Stomach (tissue), 19 donors: ENCODE measurements at places on chromosomes 3 and 15. TPM values are rescaled to one million over a fixed set of nuclear protein-coding genes. Genes with fewer than 3 reads are reported as not detected.

TMEM207 gene
- not detected for total RNA-seq

GOLGA6B gene
- total RNA-seq, result not detected

ERICH6 gene
- total RNA-seq, result not detected

KCNMB2 gene
- total RNA-seq, result not detected

PP2D1 gene
- total RNA-seq, result not detected

NEK10 gene
- total RNA-seq, result not detected

GOLGA8G gene
- total RNA-seq, result not detected

CDHR4 gene
- under 0.01 TPM for total RNA-seq

ITIH1 gene
- total RNA-seq, result not detected

RTP1 gene
- total RNA-seq, result not detected

CCR2 gene
- 0.37 TPM for total RNA-seq

CAMP gene
- not detected for total RNA-seq

WDR72 gene
- 0.55 TPM for total RNA-seq

CCR8 gene
- not detected for total RNA-seq

CHRFAM7A gene
- not detected for total RNA-seq

ATP13A4 gene
- 33.0 TPM for total RNA-seq

CYP1A1 gene
- total RNA-seq, result not detected

TFDP2 gene
- total RNA-seq, result 180 TPM
